ENCODE measurements at places on chromosomes 1 and 21.

GRCh38 chr1:90718411-90719329 lies 1.6 kb upstream of the BARHL2 start:
- DNase-seq, result no peak

DNA sequence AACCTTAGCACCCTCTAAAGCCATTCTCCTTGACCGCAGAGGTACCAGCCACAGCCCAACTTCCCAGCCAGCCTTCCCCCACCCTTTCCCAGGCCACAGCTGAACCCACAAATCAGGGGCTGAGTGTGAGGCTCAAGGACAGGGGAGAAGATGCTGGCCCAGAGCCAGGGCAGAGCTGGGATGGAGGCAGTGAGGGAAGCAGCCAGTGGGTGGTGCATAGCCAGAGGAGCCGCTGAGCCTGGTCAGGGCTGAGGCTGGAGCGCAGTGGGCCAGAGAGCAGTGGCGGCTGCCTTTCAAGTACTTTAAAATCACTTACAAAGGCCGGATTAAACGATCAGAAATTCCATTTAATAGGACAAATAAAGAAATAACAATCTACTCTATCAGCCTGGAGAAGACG lies 36.3 kb downstream of the DMAP1 start:
- no peak for DNase-seq

GRCh38 chr1:41648230-41648629 lies 163.7 kb upstream of the EDN2 start:
- no peak for DNase-seq

DNA sequence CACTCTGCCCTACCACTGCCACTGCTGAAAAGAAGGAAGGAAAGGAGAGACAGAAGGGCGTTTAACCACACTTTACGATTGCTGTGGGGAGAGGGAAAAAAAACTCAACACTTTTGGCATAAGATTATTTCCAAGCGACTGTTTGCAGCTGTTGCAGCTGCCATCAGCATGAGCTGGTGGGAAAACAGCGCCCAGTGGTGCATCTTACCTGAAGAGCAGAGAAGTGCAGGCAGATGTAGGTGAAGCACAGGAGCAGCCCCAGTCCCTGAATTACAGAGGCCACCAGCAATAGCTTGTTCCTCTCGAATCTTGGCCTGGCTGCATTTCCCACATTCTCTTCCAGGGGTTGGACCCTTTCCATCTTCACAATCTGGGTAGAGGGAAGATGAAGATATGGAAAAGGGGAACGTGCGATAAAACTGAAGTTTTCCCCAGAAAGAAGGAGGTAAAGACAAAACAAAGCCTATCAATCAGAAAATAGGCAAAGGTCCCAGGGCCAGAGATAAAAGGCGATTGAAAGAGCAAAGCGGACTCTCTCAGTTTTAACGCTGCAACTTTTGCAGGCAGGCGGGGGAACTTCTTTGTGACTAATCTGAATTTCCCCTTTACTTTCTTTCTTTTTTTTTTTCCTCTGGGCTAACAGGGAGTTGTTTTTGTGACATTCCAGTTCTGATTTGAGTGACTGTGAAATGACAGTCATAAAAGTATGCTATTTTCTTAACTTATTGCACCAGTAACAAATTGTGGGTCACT lies at the start of gene TNFSF4:
TNFSF4 (minus strand) TSS at position 516 of the 753 bp plus-strand sequence; CDS start at position 361, 155 bp downstream.
- peak; percentile 19 for DNase-seq

- DNase-seq, result no peak
Observed at GRCh38 chr1:240122639-240123613, 31.2 kb downstream of the FMN2 start.

GRCh38 chr1:211822677-211823407 lies 7.7 kb downstream of the LPGAT1 start:
- DNase-seq, result no peak

Data from CD4-positive, alpha-beta T cell treated with Interleukin-4 for 4 hours (primary cell).